ENCODE measurements at places on chromosomes 1 and 21.
A peak's percentile ranks its signal among the peaks of the same experiment; 100 is the strongest.

DNA sequence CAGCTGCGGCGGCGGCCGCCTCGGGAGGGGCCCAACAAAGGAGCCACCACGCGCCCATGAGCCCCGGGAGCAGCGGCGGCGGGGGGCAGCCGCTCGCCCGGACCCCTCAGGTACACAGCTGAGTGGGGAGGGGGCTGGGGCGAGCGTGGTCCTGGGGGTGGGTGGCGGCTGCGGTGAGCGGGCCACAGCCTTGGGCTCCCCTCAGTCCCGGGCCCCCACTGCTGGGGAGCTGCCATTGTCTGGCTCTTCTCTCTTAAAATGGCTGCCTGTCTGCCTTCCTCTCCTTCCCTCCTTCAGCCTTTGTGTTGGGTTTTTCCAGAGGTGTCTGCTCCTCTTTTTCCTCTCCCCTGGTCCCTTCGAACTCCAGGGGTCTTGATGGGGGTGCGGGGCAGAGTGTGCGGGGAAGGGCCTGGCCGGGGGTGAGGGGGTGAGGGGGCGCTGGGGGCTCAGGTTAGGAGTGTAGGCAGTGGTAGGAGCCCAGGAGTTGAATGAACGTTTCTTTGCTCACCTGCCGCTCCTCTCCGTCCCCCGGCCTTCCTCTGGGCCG lies 1.7 kb downstream of the ARID1A start:
- no peak for DNase-seq

DNA sequence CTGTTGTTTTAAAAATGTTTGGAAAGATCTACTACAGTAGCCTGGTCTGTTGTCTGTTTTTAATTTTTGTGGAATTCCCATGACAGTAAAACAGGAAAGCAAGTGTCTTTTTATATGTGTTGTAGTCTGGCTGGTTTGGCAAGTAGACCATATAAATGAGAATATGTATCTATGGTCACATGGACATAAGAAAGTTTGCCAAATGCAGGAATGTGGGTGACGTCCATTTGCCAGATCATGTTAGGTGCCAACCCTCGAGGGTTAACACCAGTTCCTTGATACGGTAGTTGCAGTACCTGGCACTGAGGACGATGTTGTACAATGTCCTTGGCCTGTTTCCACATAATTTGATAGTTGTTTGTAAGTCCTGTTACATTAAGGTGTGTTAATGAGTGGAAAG lies 6.2 kb downstream of the DAP3 start:
- no peak for DNase-seq

- no peak for DNase-seq
Measured at GRCh38 chr1:154406886-154407197, 1.7 kb downstream of the IL6R start.

DNA sequence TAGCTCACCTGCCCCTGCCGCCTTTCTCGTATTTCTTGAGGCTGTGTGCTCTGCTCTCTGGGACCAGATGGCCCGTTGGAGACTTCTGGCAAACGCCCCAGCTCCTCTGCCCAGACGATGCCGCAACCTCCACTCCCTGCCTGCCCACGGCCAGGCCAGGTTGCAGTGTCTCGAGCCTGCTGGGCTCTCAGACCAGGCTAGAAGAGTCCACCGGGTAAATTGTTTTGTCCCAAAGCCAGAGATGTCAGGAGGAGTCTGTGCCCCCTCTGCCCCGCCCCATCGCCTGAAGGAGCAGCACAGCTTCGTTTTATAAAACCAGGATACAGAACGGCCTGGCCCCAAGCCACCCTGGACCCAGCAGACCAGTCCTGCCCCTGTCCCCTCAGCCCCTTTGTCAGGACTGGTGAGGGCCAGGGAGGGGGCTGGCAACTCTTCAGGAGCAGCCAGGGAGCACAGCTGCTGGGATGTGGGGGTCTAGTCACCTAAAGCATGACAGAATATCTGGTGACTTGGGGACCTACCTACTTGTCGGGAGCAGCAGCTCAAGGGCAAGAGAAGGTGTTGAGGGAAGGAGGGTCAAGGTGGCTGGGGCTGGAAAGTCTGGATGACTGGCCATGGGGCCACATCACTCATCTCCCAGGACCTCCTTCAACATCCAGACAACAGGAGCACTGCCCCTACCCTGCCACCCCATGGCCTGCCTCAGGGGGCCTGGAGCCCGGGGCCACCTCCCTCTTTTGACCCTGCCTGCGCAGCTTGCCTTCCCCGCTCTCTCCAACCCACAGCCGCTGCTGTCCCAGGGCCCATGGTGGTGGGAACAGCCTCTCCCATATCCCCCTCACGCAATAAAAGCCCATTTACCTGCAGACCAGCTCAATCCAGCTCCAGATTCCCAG lies 33.9 kb upstream of the LBR start:
- DNase-seq, result no peak

GRCh38 chr1:16235944-16236510 lies 956 bp downstream of the CPLANE2 start:
- DNase-seq, result peak; percentile 14

DNA sequence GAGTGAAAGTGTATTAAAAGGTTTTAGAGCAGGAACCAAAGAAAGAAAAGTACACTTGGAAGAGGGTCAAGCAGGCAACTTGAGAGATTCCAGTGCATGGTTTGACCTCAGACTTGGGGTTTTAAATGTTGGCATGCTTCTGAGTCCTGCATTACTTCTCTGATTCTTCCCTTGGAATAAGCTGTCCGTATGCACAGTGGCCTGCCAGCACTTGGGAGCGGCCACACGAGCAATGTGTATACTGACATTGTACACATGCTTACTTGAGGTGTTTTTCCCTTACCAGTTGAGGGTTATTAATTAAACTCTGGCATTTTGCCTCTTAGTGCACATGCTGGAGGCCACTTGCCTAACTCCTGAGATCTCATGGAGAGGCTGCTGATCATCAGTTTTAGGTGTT lies 786.6 kb upstream of the RGS18 start:
- no peak for DNase-seq

- peak; percentile 19 for DNase-seq
Measured at GRCh38 chr1:89822109-89822962, 1.5 kb downstream of the LRRC8D start.

- DNase-seq, result no peak
Measured at GRCh38 chr1:216778737-216779136, 55.5 kb upstream of the ESRRG start.

- no peak for DNase-seq
Measured at GRCh38 chr1:218459450-218459849, 114.3 kb downstream of the TGFB2 start.

DNA sequence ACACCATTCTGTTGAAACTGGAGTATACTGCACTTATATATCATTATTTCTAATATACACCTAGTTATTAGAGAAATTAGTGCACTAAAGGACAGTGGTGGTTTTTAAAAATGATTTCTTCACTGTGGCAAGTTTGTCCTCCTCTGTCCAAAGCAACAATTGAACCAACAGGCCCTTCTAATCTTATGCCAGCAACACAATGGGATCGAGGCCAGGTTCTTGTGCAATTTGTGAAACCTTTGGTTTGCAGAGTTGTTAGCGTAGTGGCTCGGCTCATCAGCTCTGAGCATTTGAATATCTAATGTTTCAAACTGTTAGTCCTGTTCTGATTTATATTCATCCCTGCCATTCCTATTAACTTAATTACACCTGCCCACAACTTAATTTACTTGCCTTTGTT lies 9.9 kb upstream of the LRRC39 start:
- no peak for DNase-seq

GRCh38 chr1:194296201-194296600 lies 1109.8 kb upstream of the B3GALT2 start:
- no peak for DNase-seq

DNA sequence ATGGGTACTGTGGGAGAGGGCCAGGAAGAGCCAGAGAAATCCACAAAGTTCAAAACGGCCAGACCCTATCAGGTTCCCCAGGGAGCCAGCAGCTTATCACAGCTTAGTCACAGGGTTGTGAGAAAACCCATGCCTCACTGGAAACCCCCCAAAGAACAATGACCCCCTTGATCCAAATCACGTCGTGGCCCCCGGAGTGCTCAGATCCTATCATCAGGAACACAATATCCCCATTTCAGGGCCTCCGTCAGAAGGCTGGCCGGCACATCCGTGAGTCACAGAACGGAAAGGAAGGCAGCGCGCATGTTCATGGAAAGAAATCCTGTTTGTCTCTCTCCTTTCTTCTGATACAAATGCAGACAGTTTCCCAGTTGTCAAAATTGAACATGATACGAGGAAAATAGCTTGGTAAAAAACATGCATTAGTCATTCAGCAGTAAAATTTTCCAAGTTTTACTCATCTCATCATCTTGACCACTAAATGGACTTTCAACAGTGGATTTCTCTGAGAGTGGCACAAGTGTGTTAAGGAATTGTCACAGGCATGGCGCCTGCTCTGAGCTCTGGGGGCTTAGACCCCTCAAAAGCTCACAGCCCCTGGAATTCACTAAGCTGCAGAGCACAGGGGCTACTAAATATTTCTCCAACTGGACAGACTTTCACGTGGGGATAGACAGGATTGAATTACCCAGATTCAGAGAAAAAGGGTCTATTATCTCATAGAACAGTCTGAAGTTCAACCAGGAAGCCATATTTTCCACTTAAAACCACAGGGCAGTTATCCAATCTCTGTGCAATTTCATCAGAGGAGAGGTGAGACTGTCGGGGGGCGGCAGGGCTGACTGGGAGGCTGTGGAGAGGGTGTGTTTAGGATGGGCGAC lies 124.8 kb downstream of the RIPK4 start:
- no peak for DNase-seq

DNA sequence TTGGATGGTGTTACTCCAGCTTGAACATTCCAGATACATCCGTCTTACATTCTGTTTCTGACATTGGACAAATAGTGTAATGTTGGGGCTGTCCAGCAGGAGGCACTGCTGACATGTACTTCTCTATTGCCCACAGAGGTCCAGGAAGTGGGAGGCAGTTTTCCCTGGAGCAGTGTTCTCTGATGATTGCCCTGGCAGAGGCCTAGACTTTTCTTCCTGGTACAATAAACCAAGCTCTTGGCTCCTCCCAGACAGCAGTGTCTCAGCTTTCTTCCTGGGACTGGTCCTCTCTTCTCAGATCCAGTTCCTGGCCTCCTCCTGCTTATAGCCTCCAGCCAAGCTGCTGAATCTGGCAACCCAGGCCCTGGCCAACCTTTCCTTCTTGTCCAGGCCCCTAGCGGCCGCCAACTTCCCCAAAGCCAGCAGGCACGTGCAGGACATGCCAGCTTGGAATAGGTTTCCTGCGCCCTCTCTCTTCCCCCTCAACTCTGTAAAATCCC lies 14.9 kb upstream of the IFNLR1 start:
- peak; percentile 69 for DNase-seq

GRCh38 chr1:52632732-52633290 lies at the start of gene SHISAL2A:
Gene SHISAL2A (plus strand): TSS chr1:52633168. CDS start chr1:52633494, 326 bp downstream.
- DNase-seq, result peak; percentile 15

- no peak for DNase-seq
Measured at GRCh38 chr1:1303736-1304135, 4.0 kb downstream of the ACAP3 start.

GRCh38 chr1:53393325-53393792 lies 65.5 kb upstream of the LRP8 start:
- DNase-seq, result peak; percentile 50

DNA sequence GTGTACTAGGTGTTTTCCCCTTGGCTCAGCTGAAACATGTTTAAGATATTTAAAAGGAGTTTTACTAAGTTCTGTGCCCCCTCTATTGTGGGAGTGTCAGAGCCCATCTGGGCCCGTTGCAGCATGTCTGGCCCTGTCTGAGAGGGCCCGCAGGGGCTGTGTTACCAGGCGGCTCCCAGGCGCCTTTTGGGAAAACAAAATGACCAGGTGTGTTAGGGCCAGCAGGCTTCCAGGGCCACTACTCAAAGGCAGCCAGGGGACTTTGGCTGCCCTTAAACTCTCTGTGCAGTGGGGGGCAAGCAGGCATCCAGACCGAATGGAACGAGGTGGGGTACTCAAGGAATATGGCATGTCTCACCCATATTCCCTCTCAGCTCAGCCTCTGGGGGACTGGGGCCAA lies 111.7 kb downstream of the KCNN3 start:
- no peak for DNase-seq

GRCh38 chr21:40846587-40847411 lies at the start of gene DSCAM:
Gene DSCAM (minus strand): TSS chr21:40847158. CDS start chr21:40846661, 497 bp downstream.
- no peak for DNase-seq

GRCh38 chr1:7705908-7706216 lies 65.2 kb upstream of the VAMP3 start:
- DNase-seq, result no peak

DNA sequence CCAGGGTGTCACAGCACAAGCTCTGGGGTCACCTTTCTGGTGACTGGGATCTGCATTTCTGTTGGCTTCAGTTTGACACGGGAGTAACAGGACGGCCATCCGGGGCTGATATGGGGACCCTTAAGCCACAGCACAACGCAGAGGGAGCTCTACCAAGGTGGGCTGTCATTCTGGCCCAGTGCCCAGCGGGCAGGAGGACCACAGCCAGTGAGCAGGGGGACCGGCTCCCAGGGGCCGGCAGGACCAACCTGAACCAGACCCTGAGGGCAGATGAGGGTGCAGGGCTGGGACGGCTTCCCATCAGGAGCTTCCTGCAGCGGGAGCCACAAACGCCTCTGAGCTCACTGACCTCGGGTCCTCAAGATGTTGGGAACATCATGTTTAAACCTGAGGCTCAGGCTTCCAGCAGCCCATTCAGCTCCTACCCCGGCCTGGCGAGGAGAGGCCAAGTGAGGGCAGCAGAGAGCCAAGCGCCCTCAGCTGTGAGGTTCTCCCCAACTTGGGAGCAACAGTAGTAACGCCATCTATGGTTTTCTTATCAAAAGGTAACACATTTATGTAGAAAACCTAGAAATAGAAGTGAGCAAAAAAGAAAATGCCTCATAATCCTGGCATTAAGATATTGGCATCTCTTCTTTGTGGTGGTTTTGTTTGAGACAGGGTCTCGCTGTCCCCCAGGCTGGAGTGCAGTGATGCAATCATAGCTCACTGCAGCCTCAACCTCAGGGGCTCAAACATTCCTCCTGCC lies 26.8 kb downstream of the TMEM201 start:
- peak; percentile 62 for DNase-seq

DNA sequence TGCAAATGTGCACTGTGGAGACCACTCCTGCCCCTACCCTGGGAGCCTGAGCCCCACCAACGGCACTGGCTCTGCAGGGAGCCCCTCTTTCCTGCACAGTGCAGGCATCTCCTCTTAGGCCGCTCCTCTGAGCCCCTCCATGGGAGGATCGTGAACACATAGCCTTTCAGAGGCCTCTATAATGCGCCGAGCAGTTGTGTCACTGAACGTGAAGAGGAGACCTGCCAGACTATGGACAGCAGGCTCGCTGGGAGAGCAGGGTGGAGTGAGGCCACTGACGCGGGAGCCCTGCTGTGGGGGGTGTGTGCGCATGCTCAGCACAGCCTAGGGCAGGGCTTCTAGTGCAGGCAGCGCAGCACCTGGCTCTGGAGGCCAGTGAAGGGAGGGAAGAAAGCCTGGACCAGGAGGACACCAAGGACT lies 151.3 kb upstream of the COL6A1 start:
- DNase-seq, result no peak
